Activated CD4-positive, alpha-beta T cell treated with anti-CD3 and anti-CD28 coated beads for 36 hours (primary cell): ENCODE measurements at places on chromosomes 6 and 20. TPM values are rescaled to one million over a fixed set of nuclear protein-coding genes. Genes with fewer than 3 reads are reported as not detected.

GRCh38 chr20:3239026-3239866 is at the start of gene SLC4A11:
SLC4A11 (minus strand) TSS chr20:3239190; CDS start chr20:3239137, 53 bp downstream.
- peak; percentile 63 for DNase-seq
- H3K27ac ChIP-seq, result no peak within 1 kb of the TSS
- no peaks in the 10 kb centered on the region for H3K36me3 ChIP-seq
- H3K4me1 ChIP-seq, result peaks cover 7% of the 10 kb centered on the region

Gene C20orf202
- total RNA-seq, result not detected

GRCh38 chr6:46287681-46288080 is 116.9 kb upstream of the ENPP5 start:
- DNase-seq, result peak; percentile 13
- H3K4me3 ChIP-seq, result no peak overlapping the region
- H3K36me3 ChIP-seq, result no peaks in the 10 kb centered on the region
- peak overlapping the region; percentile 45 for H3K27ac ChIP-seq
- H3K27me3 ChIP-seq, result peaks cover 17% of the 10 kb centered on the region
- peaks cover 11% of the 10 kb centered on the region for H3K4me1 ChIP-seq

Gene TSBP1
- total RNA-seq, result not detected

Gene NHLRC1
- total RNA-seq, result 0.16 TPM

Gene AGPAT4
- 4.7 TPM for total RNA-seq

GRCh38 chr6:3571836-3572235 is 115.0 kb upstream of the SLC22A23 start:
- no peak overlapping the region for H3K4me3 ChIP-seq
- no peaks in the 10 kb centered on the region for H3K4me1 ChIP-seq
- no peaks in the 10 kb centered on the region for H3K36me3 ChIP-seq
- peaks cover 4% of the 10 kb centered on the region for H3K27me3 ChIP-seq

DNA sequence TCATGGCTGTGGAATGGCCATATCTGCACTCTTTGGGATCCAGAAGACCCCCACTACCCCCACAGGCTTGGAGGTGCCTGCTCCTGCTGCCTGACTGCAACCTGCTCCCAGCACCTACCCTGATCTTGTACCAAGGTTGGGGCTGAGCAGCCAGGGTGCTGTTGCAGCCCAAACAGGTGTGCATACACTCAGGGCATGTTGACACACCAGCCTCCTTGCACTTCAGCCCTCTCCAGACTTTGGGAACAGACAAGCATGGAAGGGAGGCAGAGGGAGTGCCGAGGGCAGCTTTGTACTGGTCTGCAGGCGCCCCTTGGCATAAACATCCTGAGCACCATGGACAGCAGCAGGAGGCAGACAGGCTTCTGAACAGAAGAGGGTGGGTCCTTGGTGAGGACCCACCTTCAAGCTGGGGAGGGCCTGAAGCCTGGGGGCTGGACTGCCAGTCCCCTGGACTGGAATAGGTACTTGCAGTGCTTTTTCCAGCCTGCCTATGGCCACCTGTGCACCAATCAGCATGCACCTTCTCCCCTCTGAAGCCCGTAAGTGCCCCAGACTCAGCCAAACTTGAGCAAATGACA is 1675.8 kb downstream of the HACE1 start:
- H3K27me3 ChIP-seq, result no peaks in the 10 kb centered on the region
- H3K4me3 ChIP-seq, result no peak overlapping the region

Gene KCNK17
- total RNA-seq, result not detected

- no peaks in the 10 kb centered on the region for H3K4me1 ChIP-seq
- no peak overlapping the region for H3K27ac ChIP-seq
- H3K36me3 ChIP-seq, result no peaks in the 10 kb centered on the region
- H3K4me3 ChIP-seq, result no peak overlapping the region
- no peak for DNase-seq
- peaks cover 4% of the 10 kb centered on the region for H3K27me3 ChIP-seq
Observed at GRCh38 chr6:73943930-73944652, 248.1 kb downstream of the CD109 start.

Gene ZFP57
- total RNA-seq, result not detected

DNA sequence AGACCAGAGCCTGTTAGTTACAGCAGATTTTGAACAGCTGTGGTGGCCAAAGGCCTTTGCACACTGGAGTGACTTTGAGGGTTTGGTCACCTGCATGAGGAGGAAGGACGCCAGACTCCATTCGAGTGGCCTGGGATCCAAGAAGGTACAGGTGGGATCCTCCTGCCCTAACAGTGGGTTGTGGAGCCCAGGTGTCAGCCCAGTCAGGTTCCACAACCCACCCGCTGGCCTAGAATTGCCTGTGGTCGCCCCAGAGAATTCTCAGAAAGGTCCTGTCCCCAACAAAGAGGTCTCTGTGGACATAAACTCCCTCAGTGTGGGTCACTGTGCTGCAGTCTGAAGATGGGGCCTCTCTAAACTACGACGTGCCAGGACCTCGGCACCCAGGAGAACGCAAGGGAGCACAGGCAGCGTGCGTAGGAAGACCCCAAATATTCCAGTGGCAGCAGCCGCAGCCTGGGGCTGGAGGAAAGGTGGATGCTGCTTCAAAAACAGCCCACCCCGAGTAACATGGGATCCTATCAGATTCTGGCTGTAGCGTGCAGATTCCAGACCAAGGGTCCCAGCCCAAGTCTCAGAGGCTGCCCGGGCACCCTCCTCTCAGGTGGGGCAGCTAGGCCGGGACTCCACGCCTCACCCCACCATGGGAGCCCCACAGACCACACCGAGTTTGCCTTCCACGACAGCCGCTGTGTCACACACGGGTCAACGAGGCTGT is 16.0 kb downstream of the ACSS1 start:
- no peaks in the 10 kb centered on the region for H3K27me3 ChIP-seq
- H3K36me3 ChIP-seq, result no peaks in the 10 kb centered on the region
- peaks cover 38% of the 10 kb centered on the region for H3K4me1 ChIP-seq
- no peak for DNase-seq

DNA sequence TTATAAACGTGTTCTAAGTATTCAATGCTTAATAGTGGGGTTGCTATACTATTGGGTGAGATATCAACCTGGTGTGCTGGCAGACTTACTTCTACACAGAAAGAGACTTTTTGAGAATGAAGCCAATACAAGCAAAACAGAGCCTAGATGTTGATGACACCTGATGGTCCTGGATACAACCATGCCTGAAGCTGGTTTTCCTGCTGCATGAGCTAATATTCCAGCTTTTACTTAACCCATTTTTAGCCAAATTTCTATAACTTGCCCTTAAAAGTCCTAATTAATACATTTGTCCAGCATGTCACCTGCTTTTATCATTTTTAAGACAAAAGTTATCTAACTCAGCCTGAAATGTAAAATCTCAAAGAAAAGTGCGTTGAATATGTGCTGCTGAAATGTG is 86.2 kb downstream of the PFDN4 start:
- no peaks in the 10 kb centered on the region for H3K36me3 ChIP-seq
- H3K4me3 ChIP-seq, result no peak overlapping the region
- peaks cover 35% of the 10 kb centered on the region for H3K27me3 ChIP-seq
- H3K4me1 ChIP-seq, result peaks cover 20% of the 10 kb centered on the region
- no peak overlapping the region for H3K27ac ChIP-seq

GRCh38 chr20:17654649-17655285 is 27.3 kb downstream of the RRBP1 start:
- peaks cover 17% of the 10 kb centered on the region for H3K36me3 ChIP-seq
- no peak overlapping the region for H3K27ac ChIP-seq
- H3K4me3 ChIP-seq, result no peak overlapping the region
- DNase-seq, result peak; percentile 33
- no peaks in the 10 kb centered on the region for H3K27me3 ChIP-seq

DNA sequence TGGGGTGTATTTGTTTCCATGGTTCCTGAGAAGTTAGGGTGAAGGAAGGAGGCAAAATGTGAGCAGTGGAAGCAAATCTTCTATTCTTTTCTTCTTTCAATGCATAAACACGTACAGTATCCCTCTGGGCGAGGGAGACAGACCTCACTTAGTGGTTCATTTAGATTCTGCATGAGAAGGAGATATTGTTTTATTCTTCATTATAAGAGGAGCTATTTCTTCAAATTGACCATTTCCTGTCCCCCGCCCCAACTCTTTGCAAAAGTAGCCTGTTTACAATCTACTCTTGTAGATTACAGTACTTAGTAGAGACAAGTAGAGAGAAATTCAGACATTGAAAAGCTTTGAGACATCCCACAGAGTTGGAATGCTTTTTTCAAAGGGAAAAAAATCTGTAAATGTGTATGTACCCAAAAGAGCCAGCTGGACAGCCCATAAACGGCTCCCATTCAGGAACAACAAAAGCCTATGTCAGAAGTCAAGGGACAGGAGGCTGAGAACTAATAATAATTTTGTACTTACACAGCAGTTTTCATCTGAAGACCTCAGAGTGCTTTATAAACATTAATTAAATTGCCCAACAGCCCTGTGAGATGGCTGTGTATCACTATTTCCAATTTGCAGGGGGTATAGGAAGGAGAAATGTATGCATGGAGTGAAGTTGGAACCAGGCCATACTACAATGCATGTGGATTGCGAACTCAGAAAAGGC is 23.9 kb downstream of the CD83 start:
- peaks cover under 1% of the 10 kb centered on the region for H3K36me3 ChIP-seq
- H3K27ac ChIP-seq, result no peak overlapping the region
- no peaks in the 10 kb centered on the region for H3K27me3 ChIP-seq

Gene TCF15
- not detected for total RNA-seq

Gene SLC17A9
- 16.2 TPM for total RNA-seq

DNA sequence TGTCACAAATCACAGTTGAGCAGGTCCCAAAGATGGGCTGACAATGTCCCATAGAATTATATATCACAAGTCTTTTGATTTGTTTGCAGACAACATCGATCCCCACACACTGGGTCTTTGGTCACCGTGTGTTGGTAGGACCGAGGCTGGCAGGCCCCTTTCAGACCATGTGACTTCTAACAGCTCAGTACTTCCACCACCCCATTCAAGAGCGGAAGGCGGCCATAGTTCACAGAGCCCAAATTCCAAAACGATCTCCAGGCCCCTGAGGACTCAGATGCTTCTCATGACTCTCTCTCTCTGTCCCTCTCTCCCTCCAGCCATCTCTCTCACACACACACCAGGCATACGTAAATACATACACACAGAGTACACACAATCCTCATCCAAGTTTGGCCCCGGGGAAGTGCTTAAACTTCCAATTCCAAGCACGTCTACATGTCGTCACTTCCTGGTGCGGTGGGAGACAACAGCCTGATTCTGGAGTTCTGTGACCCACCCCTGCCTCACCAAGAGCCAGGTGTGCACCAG is 155.9 kb upstream of the INSM1 start:
- DNase-seq, result no peak
- H3K27ac ChIP-seq, result no peak overlapping the region
- H3K4me1 ChIP-seq, result no peaks in the 10 kb centered on the region
- no peaks in the 10 kb centered on the region for H3K36me3 ChIP-seq
- H3K27me3 ChIP-seq, result peaks cover 12% of the 10 kb centered on the region

DNA sequence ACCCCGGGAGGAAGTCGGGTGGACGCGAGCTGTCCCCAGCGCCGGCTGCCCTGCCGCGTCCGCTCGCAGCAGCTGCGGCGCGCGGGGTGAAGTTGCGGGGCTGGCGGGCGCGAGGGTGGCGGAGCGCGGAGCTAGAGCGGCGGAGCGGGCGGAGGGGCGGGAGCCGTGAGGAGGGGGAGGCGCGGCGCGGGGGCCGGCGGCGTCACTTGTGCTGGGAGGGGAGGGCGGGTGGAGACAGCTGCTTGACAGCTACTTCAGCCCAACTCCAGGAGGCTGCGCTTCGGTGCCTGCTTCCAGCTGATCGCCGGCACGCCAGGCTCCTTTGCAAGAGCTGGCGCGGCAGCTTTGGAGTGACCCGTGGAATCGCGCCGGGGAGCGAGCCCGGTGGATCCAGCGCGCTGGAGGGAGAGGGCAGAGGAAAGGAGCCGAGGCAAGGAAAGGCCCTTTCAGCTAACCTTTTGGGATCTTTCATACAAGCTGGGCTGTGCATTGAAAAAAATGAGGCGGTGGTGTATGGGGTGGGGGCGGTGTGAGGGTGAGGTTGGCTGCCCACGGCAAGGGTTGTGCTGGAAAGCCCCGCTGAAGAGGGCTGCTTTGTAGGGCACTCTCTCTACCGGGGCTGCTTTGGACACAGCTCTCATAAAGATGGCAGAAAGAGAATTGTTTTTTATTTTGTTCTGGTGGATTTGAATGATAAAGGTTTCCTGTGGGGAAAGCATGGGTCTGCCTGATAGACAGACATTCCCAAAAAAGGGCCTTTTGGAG is 24.6 kb downstream of the RIPOR2 start:
- peak overlapping the region; percentile 85 for H3K4me3 ChIP-seq
- no peaks in the 10 kb centered on the region for H3K27me3 ChIP-seq
- DNase-seq, result peak; percentile 80
- H3K27ac ChIP-seq, result peak overlapping the region; percentile 90

Gene SLC17A2
- total RNA-seq, result not detected

Gene MUC21
- not detected for total RNA-seq

Gene CCN2
- total RNA-seq, result not detected

DNA sequence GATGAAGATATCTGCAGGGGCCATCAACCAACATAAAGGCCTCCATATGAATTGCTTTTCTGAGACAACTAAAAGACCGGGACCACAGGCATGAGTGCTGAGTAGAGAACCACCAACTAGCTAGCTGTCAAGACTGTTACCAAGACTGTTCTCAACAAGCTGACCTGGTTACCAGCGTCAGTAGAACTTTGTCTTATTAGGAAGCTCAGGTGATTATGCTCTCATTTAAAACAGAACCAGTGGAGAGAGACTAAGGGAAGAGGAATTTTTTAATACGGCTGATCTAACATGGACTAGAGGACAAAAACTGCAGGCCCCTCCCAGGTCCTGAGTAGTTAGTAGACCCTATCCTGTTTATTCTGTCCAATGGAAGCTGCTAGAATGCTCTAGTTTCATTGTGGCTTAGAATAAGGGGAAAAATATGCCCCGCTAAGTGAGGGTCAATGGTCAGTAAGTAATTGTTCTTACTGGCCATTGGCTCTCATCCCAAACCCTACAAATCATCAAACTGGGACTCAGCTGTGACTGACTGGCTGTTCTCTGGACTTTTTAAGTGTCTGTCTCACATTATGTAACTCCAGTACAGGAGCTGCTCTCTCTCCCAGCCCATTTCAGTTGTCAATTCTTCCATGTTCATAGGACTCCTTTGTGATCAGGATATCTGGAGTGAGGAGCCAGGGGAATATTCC is 3.8 kb upstream of the DYNLRB1 start:
- H3K36me3 ChIP-seq, result peaks cover 6% of the 10 kb centered on the region
- DNase-seq, result no peak
- H3K4me1 ChIP-seq, result peaks cover 13% of the 10 kb centered on the region
- H3K27me3 ChIP-seq, result no peaks in the 10 kb centered on the region

GRCh38 chr6:143773506-143774150 is 69.5 kb upstream of the LTV1 start:
- no peaks in the 10 kb centered on the region for H3K27me3 ChIP-seq
- DNase-seq, result no peak
- no peak overlapping the region for H3K27ac ChIP-seq
- peaks cover 22% of the 10 kb centered on the region for H3K36me3 ChIP-seq
- H3K4me3 ChIP-seq, result no peak overlapping the region
- peaks cover 3% of the 10 kb centered on the region for H3K4me1 ChIP-seq

Gene ROS1
- not detected for total RNA-seq

DNA sequence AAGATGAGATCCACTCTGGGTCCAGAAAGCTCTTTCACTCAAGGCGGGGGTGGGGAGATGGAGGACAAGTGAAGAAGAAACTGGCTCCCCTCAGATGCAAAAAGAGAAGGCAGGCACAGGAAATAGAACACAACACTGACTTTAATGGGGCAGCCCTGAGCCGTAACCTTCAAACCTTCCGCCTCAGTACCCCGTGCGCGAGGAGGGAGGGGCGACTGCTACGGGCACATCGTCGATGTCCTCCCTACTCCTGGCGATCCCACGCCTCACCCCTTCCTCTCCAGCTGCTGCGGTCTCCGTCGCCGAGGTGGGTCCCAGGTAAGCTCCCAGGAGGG is 3.9 kb downstream of the SPEF1 start:
- H3K4me1 ChIP-seq, result peaks cover 28% of the 10 kb centered on the region
- H3K27me3 ChIP-seq, result peaks cover 15% of the 10 kb centered on the region
- H3K27ac ChIP-seq, result no peak overlapping the region
- no peaks in the 10 kb centered on the region for H3K36me3 ChIP-seq

Gene BMP5
- total RNA-seq, result not detected
